ENCODE measurements at places on chromosomes 2 and 18.

GRCh38 chr2:69804416-69804815 is 25.0 kb upstream of the GMCL1 start:
- no peak for DNase-seq

DNA sequence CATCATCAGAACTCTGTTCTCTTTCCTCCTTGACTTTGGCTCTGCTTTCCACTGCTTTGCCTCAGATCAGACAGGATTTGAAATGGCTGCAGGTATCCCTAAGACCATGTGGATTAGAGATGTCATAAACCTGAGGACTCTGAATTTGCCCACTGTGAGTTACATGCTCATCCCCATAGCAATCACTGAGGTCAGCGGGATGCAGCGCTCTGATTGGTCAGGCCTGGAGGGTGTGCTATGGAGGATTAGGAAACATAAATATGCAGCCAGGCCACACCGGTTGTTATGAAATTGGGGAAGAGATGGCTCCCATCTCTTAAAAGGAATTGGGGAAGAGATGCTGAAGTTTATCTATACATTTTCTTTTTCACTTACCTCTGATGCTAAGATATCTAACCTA is 73.7 kb upstream of the DNAJC10 start:
- peak; percentile 76 for DNase-seq

DNA sequence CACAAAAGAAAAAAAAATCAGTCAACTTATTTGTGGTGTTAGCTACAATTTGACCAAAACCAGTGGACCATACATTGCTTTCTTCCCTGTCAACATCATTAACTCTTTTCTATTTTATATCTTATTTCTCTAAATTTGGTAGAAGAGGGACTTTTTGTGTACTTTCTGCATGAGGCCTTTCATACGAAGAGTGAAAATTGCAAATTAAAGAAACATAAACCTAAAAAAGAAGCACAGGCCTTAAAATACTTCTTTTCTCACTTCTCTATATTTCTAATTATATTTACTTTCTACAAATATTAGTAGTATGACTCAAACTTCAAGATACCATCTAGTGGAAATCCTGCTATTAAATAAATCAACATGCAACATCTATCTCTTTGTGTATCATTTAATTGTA is 1073.4 kb upstream of the ZEB2 start:
- DNase-seq = no peak

- peak; percentile 93 for DNase-seq
These were observed 47.5 kb downstream of the ZFP36L2 start for GRCh38 chr2:43178602-43179542.

DNA sequence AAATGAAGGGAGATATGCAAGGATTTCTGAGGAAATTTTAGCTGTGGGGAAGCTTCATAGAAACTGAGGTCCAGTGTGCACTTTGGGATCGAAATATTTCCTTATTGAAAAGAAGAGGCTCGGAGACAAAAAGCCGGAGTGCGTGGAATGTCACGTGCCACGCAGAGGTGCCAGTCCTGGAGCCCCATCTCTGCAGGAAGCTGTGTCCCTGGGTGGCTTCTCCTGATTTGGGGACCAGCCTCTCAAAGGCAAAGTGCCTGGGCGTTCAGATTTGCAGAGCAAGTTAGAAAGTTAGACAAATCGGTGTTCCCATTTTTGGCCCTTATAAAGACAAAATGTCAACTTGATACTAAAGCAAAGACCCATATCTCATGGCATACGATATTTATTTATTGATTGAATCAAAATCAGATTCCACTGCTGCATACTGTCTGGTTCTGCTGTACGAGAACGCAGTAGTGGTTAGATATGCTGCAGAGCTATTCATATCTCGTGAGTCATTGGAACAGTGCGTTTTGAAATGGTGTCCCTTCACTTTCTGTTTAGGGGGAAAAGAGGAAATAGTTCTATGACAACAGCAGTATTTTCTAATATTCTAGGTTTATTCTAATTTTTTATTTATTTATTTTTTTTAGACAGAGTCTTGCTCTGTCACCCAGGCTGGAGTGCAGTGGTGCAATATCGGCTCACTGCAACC is 9.1 kb upstream of the ATG16L1 start:
- no peak for DNase-seq

DNA sequence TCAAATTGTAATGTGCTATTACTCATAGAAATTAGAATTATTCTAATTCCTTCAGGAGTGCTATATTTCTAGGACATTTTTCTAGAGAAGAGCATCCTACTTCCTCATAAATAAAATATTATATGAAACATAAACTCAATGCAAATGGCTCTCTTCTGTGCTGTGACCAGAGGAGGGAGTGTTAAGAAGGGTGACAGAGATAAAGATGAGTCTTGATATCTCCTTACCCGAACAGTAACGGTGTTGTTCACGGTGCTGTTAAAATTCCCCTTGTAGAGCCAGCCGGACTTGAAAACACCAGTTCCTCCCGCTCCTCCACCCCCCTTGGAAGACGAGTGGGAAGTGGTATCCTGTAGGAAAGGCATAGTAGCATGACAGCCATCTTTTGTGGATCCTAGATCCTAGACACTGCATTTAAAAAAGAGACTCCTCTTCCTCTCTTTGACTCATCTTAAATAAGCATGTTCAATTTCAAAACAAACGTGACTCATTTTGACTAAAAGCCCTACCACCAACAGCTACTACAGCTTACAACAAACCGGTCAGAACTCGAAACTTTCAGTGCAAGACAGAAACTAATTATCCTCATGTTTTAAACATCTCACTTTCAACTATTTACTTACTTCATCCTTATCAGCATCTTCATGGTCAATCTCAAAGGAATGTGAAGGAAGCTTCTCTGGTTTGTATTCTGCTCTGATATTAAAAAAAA is 156.3 kb downstream of the DOCK10 start:
- peak; percentile 65 for DNase-seq

GRCh38 chr2:219344751-219345430 is 12.3 kb upstream of the RESP18 start:
- DNase-seq = peak; percentile 59

DNA sequence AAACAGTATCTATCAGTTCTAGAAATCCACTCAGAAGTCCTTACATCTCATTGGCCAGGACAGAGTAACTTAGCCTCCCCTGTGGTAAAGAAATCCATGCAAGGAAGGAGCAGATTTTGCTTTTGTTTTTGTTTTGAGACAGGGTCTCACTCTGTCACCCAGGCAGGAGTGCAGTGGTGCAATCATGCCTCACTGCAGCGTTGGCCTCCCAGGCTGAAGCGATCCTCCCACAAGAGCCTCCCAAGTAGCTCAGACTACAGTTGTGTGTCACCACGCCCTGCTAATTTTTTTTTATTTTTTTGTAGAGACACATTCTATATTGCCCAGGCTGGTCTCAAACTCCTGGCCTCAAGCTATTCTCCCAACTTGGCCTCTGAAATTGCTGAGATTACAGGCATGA is 185.1 kb downstream of the NRP2 start:
- no peak for DNase-seq

- no peak for DNase-seq
These were observed 17.2 kb downstream of the TNP1 start for GRCh38 chr2:216842636-216843035.

DNA sequence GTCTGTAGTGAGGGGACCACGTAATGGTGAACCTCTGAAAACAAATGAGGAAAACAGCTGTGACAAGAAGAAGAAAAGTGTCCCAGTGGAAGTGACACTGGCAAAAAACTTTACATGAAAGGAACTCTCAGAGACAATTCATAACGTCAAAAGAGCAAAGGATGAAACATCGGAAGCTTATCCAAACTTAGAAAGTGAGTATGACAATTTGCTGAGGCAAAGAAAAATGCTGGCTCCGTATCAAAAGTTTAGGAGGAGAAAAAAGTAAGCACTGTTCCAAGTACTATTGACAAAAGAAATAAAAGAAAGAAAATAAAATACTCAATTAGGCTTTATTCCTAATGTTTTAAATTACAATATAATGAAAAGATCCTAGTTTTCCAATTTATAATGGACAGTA is 91.3 kb downstream of the NOL10 start:
- DNase-seq = no peak

GRCh38 chr2:214297423-214297822 is 113.4 kb upstream of the VWC2L start:
- no peak for DNase-seq

DNA sequence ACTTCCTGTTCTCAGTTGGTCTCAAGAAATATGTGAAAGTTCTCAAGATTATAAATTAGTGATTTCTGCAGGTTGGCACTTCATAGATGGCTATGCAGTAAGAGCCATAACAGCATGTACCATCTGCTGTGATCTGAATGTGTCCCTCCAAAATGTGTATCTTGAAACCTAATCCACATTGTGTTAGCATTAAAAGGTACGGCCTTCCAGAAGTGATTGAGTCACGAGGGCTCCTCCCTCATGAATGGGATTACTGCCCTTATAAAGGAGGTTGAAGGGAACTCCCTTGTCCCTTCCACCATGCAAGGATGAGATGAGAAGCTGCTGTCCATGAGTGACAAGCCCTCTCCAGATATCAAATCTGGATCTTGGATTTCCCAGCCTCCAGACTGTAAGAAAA is 45.0 kb downstream of the METTL4 start:
- DNase-seq = no peak

DNA sequence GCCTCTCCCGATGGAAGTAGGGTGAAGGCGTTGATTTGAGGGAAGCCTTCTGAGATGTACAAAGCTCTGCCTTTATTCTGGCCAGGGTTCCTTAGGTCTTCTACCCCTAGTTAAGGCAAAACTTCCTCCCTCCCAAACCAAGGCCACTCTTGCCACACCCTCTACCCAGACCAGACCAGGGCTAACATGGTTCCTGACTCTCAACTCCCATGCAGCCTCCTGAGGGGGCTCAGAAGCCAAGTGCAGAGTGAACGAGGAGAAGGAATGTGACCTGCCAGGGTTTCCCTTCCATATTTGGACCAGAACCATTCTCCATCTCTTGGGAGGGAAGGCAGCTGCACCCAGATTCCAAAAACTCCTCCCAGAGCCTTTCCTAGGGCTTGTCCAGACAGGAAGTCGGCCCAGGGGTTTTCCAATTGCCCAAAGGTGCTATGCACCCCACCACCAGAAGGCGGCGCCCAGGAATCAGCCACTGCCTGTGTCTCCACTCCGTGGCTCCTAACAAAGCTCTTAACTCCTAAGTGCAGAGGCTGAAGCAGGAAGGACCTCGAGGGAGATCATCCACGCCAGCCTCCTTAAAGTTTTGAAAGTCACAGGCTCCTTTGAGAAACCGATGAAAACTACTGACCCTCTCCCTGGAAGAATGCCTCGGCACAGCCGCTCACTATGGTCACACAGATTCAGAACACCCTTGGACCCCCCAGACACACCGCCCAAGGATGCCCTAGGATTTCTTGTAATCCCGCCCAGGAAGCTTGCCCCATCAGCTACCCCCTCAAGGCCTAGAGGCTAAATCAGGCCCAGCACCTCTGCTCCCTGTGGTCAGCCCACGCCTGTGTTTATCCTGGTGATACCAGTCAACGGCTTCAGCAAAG is 157.8 kb downstream of the SMAD2 start:
- DNase-seq = peak; percentile 79

GRCh38 chr2:150341982-150342680 is 145.3 kb downstream of the RND3 start:
- DNase-seq = no peak

DNA sequence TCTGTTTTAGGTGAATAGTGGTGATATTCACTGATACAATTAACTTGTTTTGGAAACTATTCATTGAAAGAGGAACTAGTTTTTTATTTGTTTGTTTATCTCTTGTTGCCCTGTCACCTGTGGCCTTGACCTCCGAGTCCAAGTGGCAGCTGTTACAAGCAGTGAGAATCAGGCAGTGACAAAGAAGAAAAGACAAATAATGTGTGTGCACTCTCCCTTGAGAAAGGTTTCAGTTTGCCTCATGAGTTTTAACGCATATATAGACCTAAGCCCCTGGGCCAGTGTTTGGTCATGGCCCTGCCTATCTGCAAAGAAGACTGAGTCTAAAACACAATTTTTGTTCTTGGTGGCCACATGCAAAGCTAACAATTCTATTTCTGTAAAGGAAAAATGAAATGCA is 15.3 kb downstream of the KYNU start:
- no peak for DNase-seq

DNA sequence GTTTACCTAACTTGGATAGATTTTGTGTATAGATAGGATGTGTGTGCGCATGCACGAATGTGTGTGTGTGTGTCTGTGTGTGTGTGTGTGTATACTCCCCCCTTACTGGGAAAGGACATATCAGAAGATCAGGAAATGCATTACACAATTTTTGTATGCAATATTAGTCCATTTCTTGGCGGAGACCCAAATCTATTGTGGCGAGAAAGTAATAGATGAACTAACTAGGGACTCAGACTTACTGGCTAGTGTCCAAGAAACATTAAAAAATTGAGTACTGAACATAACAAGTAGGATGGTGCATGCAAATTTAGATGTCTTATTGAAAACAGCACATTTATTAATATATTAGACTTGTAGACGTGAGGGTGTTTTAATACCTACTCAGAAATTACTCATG is 1036.5 kb upstream of the FANCL start:
- DNase-seq = no peak

GRCh38 chr2:218852911-218853667 is 6.5 kb upstream of the WNT6 start:
- DNase-seq = peak; percentile 75

- no peak for DNase-seq
These were observed 950 bp downstream of the KLHL30 start for GRCh38 chr2:238139196-238140039.

GRCh38 chr2:33848486-33848885 is 249.4 kb upstream of the FAM98A start:
- no peak for DNase-seq

GRCh38 chr2:11955314-11955713 is 208.9 kb downstream of the LPIN1 start:
- peak; percentile 61 for DNase-seq

GRCh38 chr2:28341208-28341891 is 51.3 kb upstream of the FOSL2 start:
- DNase-seq = no peak

- DNase-seq = peak; percentile 74
These were observed 194.2 kb upstream of the PKDCC start for GRCh38 chr2:41853427-41854191.

DNA sequence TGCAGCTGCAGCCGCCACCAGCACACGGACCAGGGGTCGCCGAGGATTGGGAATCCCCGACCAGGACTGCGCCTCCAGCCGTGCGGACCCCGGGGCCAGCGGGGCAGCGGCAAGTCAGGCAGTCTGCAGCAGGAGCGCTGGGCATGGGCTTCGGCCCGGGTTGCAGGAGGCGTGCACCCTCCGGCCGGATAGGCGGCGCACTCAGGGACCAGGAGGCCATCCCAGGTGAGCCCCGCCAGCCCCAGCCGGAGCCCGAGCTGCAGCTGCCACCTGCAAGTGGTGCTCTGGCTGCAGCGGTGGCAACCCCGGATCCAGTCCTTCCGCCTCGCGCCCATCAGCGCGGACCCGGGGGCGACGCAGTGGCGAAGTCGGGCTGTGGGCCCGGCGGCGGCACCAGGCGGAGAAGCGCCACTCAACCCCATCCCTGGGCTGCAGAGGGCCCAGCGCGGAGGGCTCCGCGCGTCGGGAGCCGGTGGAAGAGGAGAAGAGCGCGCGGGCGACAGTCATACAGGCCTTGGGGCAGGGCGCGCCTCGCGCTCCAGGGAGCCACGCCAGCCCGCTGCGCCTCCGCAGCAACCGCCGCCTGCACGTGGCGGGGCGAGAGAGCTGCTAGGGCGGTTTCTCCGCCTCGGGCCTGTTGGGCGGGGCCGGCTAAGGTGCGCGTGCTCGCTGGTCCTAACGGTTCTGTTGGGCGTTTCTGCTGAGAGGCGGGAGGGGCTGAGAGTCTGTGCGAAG is 73.8 kb downstream of the RPIA start:
- peak; percentile 14 for DNase-seq

All from cardiac fibroblast (primary cell).